ENCODE measurements at places on chromosomes 4 and X.

- peak; percentile 28 for DNase-seq
These were observed 187.8 kb upstream of the NHS start for GRCh38 chrX:17187136-17187756.

DNA sequence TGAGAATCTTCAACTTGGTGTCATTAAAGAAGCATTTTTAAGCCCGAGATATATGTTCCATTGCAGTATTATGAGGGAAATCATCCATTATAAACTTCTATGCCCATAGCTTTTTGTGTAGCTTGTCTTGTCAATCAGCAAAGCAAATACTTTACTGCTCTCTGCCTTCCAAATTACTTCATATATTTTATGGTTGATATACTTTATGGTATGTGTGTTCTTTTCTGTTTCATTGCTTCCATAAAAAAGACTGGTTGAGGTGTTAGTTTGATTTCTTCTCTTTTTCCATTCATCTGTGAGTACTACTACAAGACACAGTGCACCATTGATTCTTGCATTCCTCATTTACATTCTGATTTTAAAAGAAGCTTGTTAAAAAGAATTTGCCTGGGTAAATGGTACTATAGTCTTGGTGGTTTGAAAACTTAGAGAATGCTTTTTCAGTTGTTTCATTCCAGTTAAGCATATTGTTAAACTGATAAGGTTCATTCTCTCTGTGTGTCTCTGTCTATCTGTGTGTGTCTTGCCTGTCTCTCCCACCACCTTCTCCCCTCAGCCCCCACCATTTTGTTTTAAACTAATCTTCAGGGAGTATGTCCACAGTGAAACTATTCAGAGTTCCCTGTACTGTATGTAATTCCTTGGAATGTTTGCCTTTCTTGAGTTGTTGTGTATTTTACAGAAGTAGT is 27.1 kb downstream of the STAG2 start:
- no peak for DNase-seq

- peak; percentile 27 for DNase-seq
These were observed 101.9 kb upstream of the RBPJ start for GRCh38 chr4:26218677-26219605.

- peak; percentile 39 for DNase-seq
These were observed 21.8 kb upstream of the TBC1D14 start for GRCh38 chr4:6887591-6888371.

DNA sequence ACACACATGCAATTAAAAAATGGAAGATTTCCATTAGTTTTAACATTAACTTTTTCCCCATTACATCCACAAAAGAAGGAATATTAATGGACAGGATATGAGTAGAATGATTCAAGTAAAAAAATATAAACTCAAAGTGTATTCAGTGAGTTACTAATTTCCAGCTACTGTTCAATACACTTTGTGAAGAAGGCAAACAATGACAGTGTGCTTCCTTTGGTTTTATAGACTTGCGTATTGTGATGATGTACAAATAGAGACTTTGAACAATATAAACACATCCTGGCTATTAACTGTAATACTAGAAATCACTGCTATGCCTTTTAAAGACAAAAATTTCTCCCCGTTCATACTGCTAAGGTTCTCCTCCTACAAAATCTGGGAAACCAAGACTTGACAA is 171.4 kb downstream of the ASB9 start:
- DNase-seq: no peak

DNA sequence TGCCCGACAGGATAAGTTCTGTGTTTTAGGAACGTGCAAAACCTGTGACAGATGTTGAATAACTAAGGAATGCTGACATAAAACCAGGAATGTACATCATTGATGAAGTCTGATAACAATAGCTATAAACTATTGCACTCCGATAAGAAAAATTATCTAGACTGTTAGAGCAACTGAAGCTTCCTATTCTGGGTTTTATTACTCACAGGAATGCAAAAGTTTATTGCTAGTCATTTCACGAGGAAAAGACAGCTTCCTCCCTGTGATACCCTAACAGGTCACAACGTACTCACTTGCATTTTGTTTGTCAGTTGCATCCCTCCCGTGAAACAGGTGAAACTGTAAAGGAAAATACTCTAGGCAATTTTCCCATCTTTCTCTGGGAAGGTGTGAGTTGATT is 65.9 kb downstream of the CLDN22 start:
- DNase-seq: no peak

GRCh38 chr4:155578219-155578618 is 88.4 kb upstream of the GUCY1A1 start:
- DNase-seq: no peak

DNA sequence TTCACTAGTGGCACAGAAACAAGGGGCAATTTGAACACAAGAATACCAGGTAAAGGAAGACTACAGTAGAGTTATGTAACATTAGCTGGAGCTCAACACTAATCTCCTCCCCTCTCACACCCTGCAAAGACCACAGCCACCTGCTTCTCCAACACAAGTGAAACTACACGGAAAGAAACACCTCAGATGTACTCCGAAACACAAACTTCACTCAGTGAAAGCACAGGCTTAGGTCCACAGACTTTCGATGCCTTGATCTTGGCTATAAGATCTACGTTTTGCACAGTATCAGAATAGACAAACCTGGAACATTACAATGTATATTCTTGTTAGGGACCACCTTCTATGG is 7.6 kb downstream of the ACSL1 start:
- no peak for DNase-seq

- DNase-seq: no peak
These were observed 19.5 kb upstream of the FGF2 start for GRCh38 chr4:122806981-122807679.

DNA sequence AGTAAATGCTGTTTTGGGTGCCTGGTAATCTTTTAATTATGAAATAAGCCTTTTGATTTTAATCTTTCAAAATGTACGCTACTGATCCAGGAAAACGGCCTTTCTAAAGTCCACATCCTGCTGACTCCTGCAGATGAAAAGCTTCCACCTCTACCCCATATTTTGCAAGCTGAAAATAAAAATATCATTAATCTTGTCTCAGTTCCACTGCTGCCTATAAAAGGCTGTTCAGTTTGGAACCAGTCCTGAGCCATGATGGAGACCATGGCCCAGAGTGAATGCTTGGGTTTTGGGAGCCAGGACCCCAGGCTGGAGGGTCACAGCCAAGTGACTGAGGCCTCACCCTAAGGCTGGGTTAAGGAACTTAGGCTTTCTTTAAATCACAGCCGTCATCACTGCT is 110.8 kb downstream of the AFF1 start:
- no peak for DNase-seq

- DNase-seq: no peak
These were observed 837 bp downstream of the DCHS2 start for GRCh38 chr4:154490583-154491340.
